ENCODE measurements at places on chromosomes 13 and 19. TPM values are rescaled to one million over a fixed set of nuclear protein-coding genes. Genes with fewer than 3 reads are reported as not detected.

GRCh38 chr19:16585094-16585801 is 13.0 kb upstream of the SLC35E1 start:
- DNase-seq, result no peak

GRCh38 chr19:46373491-46374359 is 26.8 kb downstream of the PPP5C start:
- DNase-seq, result no peak

DNA sequence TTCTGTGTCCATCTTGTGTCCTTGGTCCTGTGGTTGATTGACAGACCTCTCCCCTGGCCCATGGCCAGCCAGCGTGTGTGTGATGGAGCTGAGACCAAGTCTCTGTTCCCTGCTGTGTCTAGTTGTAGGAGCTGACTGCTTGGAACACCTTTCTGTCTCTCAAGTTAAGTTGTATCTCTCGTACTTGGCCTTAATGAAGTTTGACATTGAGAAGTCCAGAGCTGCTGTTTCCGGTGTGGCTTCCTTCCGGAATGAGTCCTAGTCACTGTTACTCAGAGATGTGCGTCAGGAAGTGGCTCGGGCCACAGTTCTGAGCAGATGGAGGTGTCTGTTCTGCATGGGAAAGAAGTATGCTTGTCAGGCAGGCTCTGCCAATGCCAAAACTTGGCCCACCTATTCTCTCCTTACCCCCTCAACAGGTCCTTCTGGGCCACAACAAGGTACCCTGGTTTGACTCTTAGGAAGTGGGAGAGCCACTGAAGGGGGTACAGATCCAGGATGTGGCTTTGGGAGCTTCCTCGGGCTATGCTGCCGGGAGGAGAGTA is 54.3 kb downstream of the GATAD2A start:
- peak; percentile 67 for DNase-seq

SEMA6B gene
- polyA plus RNA-seq, result not detected

ZSCAN1 gene
- polyA plus RNA-seq, result not detected

CXCL17 gene
- not detected for polyA plus RNA-seq

RYR1 gene
- 0.02 TPM for polyA plus RNA-seq

All from CD4-positive, alpha-beta memory T cell (primary cell).